CD4-positive, alpha-beta T cell treated with Interleukin-15 for 4 hours (primary cell): ENCODE measurements at places on chromosomes 11 and 22.

GRCh38 chr11:101169944-101170343, 40.3 kb upstream of the PGR start:
- DNase-seq, result no peak

- DNase-seq, result peak; percentile 3
These were observed 2193.4 kb upstream of the RAG2 start for GRCh38 chr11:38791346-38791961.

- DNase-seq, result no peak
These were observed 66.2 kb downstream of the DHCR7 start for GRCh38 chr11:71381781-71382505.

- DNase-seq, result no peak
These were observed 229.0 kb upstream of the ZC3H12C start for GRCh38 chr11:109864151-109864661.

DNA sequence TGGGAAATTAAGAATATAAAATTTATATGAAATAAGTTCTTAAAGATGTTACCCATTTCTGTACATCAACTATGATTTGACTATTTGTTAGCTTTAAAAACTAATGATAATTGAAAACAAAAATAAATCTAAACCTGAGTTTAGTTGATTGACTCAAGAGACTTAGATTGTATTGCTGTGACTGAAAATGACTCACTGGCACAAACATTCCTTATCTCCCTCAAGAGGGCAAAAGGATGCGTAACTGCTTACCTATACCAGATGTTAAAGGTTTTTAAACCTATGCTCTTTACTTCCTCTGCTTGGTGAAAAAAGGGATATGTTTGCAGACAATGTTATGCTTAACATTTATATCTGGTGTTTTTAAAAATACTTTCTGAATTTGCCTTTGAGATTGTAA, 30.3 kb downstream of the ATM start:
- DNase-seq, result peak; percentile 7

GRCh38 chr22:24841261-24841660, 35.2 kb downstream of the SGSM1 start:
- no peak for DNase-seq

DNA sequence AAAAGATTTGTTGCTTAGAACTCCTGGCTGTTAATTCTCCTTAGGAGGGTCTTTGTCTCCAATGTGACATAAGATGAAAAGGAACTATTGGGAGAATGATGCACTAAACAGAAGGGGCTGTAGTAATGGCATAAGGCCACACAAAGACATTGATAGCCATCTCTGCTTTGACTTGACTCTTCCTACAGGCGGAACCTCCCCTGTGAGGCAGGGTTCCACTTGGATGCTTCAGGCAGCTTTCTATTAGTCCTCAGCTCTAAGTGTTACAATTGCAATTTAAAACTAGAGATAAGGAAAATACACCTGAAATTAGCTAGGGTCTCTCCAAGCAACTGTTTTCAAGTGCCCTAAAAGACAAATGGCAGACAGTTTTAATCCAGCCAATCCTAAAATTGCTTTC, 391.6 kb upstream of the CCDC90B start:
- DNase-seq, result no peak

GRCh38 chr22:49044091-49044490, 783.6 kb downstream of the BRD1 start:
- DNase-seq, result no peak

- no peak for DNase-seq
These were observed 27.9 kb downstream of the MB start for GRCh38 chr22:35589071-35589755.

DNA sequence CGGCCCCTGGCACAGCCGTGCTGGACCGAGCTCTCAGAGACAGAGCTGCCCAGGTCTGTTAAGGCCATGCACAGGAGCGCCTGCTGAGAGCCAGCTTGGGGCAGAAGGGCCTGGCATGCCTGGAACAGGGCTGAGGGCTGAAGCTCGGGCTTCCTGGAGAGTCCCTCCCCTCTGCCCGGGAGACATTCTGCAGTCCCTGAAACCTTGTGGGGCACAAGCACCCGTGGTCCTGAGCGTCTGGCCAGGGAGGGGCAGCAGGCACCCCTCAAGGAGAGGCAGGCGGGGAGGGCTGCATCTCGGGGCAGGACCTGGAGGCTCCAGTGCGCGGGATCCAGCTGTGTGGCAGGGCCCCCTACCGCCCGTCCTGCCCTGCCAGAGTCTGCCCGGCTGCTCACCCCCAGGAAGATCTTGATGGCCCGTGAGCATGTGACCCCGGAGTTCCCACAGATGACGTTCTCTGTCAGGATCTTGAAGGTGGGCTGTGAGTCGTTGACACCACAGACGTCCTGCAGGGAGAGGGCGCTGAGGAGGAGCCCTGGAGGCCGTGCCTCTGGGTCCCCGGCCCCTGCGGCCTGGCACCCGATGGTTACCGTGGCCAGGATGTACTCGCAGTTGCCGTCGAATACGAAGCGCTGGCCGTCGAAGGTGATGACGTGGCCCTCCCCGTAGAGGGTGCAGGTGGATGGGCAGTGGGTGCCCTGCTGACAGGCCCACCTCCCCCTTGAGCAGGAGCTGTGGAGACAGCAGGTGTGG, 10.9 kb downstream of the MUC6 start:
- DNase-seq, result no peak

- DNase-seq, result no peak
These were observed 37.2 kb downstream of the MUC5B start for GRCh38 chr11:1260023-1260501.

GRCh38 chr11:130467116-130467900, 18.9 kb downstream of the ADAMTS15 start:
- DNase-seq, result no peak
